Cortex of kidney (tissue), 1 donor: ENCODE measurements at places on chromosomes 4 and X.

- DNase-seq: no peak
Measured at GRCh38 chr4:182853731-182854330, 63.4 kb downstream of the DCTD start.

DNA sequence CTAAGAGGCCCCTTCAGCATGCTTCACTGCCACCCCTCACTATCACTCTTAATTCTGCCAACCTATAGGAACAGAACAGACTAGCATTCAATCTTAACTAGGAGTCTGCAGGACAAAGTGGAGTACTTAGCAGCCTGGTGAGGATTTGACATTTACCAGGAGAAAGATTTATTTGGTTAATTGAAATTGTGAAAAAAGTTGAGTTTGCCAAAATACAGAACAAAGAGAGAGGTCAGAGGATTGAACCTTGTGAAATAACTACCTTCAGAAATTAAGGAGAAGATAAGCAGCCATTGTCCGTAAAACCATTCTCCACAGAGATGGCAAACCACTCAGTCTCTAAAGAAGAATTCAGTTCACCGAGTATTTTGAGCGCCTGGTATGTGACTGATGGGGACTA is 41.8 kb upstream of the IQCM start:
- no peak for DNase-seq

GRCh38 chr4:150402871-150403272 is 179.1 kb upstream of the MAB21L2 start:
- DNase-seq: no peak

DNA sequence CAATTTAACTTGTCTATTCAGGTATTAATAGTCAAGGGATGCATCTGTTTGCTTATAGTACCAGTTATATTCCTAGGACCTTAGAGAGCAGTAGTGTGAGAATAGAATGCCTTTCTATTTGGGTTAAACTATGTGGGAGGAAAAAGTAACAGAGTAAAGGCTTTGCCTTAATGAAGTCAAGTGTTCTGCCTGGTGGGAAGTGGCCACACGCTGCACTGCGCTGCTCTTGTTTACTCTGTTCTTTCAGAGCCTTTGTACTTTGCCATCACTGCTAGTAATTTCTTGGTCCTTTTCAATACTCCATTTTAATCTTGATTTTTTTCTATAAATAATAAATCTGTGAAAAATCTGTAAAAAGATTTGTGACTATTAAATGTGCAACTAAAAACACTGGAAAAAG is 38.0 kb downstream of the YIPF6 start:
- no peak for DNase-seq

GRCh38 chr4:17722356-17722700 is 59.1 kb downstream of the FAM184B start:
- no peak for DNase-seq

GRCh38 chrX:13338996-13339515 is 19.2 kb upstream of the ATXN3L start:
- DNase-seq: no peak

DNA sequence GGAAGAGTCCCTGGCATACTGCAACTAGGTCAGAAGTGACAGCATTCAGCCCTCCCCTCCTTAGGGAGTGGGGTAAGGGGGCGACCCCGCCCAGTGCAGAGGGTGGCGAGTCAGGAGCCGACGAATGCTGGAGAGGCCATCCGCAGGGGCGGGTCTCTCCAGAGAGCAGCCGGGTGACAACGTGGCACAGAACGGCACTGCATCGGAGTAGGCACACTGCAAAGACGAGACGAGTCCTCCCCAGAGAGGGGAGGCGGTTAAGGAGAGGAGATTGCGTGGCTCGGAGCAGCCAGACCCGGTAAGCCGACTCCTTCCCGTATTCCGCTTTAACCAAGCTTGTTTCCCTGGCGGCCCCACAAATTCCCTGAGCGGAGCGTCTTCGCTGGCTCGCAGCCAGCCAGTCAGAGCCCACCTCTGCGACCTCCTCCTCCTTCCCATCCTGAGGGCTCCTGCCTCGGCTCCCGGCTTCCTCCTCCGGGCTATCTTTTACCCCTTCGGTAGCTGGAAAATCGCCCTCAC is 54.9 kb downstream of the LINC00632 start:
- DNase-seq: no peak

DNA sequence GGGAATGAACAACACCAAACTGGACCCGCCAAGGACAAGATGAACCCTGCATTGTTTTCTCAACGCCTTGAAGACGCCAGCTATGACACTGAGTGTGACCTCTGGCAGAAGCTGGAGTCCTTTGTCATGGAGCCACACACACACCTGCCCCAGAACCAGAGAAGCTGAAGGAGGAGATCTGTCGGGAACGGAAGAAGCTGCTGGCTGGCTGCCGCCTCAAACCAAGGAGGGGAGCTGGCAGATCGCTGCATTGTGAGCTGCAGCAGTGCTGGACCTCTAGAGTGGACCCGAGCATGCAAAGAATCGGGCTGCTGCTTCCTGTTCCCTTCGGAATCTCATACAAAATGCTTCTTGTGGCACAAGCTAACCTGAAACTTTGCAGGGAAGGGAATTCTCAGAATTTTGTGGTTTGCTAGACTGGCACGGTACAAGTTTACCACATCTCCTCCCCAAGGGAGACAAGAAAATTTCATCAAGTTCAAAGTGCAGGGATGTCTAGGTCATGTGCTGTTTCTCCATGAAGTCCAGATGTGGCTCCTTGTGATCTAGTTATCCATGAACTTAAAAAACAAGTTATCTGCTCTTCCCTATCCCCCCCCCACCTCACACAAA is 23.4 kb upstream of the GLRB start:
- DNase-seq: no peak

DNA sequence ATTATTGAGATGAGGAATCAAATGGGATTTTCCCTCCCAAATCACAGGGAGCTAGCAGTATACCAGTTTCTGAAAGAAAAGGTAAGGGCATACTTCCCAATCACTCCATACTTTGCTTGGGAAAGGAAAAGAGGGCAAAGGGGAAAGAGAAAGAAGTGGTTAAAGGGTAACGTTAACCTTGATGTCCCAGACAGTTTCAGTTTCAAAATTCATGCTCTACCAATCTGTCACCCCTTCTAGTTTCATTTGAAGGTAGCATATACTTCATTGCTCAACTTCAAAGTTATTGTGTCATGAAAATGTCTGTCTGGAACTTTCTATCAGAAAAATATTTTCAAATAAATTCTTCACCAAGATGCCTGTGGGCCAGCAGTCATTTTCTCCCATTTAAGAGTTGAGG is 16.0 kb downstream of the TNMD start:
- DNase-seq: no peak

- DNase-seq: no peak
Measured at GRCh38 chr4:168408620-168409019, 71.7 kb downstream of the DDX60L start.

GRCh38 chr4:33837043-33837838 is 2407.1 kb downstream of the ARAP2 start:
- no peak for DNase-seq

GRCh38 chr4:94605241-94605805 is 152.4 kb upstream of the BMPR1B start:
- DNase-seq: no peak

DNA sequence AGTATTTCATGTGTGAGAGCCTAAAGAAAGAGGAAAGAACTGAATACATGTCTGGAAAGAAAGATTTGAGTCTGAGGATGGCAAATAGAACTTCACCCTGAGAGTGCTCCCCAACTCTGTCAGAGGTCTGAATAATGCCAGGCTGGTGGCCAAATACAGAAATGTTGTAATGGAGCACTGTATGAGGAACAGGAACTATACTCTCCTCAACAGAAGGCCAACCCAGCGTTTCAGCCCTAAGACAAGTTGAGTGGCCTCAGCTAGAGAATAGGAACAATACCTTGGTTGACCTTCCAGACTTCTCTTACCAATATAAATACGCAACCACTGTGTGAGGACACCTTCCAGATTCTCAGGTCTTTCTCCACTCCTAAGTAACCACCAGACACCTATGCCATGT is 94.5 kb upstream of the STIM2 start:
- DNase-seq: no peak

GRCh38 chr4:124890522-124890921 is 178.0 kb upstream of the ANKRD50 start:
- no peak for DNase-seq

DNA sequence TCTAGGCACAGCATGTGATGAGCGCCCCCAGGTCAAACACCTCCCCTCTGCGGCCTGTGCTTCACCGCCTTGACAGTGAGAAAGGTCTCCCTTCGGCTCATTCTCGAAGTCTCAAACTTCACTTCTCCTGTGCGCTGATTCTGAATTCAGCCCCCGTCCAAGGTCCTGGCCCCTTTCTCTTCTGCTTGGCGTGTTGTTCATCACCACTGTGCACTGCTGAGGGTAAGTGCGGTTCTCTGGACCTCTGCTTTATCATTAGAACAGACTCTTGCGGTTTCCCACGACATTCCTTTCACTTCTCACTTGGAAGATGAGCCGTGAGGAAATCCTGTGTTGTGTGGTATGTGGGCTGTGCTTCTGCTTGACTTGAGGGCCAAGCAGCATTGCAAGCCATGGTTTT is 11.9 kb downstream of the HTT-AS start:
- DNase-seq: no peak

- no peak for DNase-seq
Measured at GRCh38 chrX:80663331-80663730, 146.3 kb downstream of the BRWD3 start.

- DNase-seq: no peak
Measured at GRCh38 chr4:48024522-48024921, 8.0 kb downstream of the NIPAL1 start.

- DNase-seq: no peak
Measured at GRCh38 chr4:80219301-80220025, 22.2 kb downstream of the PRDM8 start.

DNA sequence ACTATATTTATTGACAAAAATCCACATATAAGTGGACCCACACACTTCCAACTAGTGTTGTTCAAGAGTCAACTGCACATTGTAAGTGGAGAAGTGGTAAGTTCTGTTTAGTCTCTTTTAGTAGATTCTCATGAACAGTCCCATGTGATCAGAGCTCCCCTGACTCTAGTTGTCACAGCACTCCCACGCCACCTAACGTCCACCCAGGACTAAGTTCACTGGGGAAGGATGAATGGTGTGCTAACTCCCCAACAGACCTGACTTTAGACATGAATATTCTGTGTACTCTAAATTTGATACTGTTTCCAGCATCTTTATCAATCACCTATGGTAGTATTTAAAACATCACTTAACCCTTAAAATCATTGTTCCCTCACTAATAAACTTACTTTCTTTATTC is 59.8 kb downstream of the PACRGL start:
- DNase-seq: no peak

- no peak for DNase-seq
Measured at GRCh38 chrX:150227873-150228410, 135.2 kb upstream of the MAMLD1 start.

- DNase-seq: no peak
Measured at GRCh38 chr4:38067499-38067898, 107.3 kb downstream of the PTTG2 start.

DNA sequence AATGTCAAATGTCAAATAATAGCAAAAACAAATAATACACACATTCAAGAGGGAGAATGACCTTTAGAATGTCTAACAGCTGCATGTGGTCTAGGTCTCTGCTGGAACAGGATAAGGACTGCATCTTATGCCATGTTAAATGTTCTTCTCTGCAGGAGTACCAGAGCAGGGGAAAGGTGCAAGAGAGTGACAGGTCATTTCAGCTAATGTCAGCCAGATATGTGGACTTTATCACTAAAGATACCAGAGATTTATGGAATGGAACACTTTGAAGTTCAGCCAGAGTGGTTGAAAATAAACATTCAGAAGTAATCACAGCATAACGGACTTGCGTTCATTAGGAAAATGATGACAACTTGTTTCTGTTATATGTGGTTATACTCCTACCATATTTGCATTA is 24.3 kb downstream of the GRID2 start:
- DNase-seq: no peak

- no peak for DNase-seq
Measured at GRCh38 chrX:44400161-44400560, 56.7 kb upstream of the EFHC2 start.

DNA sequence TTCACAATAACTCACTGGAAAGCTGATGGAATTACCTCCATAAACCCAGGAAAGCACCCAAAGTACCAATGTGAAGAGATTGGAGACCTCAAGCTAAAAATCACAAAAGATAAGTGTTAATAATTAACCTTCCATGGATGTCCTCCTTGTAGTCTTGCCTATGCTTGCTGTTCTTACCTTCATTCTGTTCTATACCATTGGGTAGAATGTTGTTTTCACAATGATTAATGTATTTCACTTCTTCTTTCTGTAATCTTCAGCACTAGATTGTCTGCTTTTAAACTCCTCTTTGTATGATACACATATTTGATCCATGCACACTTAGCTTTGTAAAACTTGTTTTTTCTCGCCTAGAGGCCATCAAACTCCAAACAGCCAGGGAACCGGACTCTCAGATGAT is 570.3 kb downstream of the RAPGEF2 start:
- DNase-seq: no peak

GRCh38 chrX:40247848-40248622 is 150.3 kb upstream of the BCOR start:
- no peak for DNase-seq

DNA sequence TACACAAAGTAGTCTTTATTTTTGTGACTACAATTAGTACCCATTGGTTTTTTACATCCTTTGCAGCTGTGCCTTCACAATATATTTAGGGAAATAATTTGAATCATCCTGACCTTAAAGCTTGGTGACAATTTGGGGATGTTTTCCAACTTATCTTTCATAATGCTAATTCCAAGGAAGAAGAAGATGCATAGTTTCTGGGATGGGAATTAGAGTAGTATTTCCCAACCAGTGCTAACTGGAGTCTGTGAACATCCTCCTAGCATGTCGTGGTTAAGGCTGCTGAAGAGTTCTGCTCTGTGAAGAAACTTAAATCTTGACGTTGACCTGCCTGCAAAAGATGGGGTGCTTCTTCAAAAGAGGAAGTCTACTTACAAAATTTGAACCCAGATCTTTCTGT is 173.5 kb downstream of the ANK2 start:
- no peak for DNase-seq

- no peak for DNase-seq
Measured at GRCh38 chr4:132683957-132684356, 465.1 kb upstream of the PCDH10 start.

DNA sequence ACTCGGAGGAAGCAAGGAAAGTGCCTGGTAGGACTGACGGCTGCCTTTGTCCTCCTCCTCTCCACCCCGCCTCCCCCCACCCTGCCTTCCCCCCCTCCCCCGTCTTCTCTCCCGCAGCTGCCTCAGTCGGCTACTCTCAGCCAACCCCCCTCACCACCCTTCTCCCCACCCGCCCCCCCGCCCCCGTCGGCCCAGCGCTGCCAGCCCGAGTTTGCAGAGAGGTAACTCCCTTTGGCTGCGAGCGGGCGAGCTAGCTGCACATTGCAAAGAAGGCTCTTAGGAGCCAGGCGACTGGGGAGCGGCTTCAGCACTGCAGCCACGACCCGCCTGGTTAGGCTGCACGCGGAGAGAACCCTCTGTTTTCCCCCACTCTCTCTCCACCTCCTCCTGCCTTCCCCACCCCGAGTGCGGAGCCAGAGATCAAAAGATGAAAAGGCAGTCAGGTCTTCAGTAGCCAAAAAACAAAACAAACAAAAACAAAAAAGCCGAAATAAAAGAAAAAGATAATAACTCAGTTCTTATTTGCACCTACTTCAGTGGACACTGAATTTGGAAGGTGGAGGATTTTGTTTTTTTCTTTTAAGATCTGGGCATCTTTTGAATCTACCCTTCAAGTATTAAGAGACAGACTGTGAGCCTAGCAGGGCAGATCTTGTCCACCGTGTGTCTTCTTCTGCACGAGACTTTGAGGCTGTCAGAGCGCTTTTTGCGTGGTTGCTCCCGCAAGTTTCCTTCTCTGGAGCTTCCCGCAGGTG is 637 bp downstream of the AR start:
- no peak for DNase-seq
